ENCODE measurements at places on chromosomes 3 and 15.
A peak's percentile ranks its signal among the peaks of the same experiment; 100 is the strongest.

- no peak for DNase-seq
These were observed 3.7 kb upstream of the GRM2 start for GRCh38 chr3:51703068-51703760.

- DNase-seq, result peak; percentile 27
These were observed 435.4 kb downstream of the MFSD1 start for GRCh38 chr3:159237226-159237625.

- DNase-seq, result no peak
These were observed 35.4 kb downstream of the ZMAT3 start for GRCh38 chr3:179036226-179036625.

GRCh38 chr3:162719684-162720341 is 1223.2 kb downstream of the OTOL1 start:
- peak; percentile 93 for DNase-seq

- DNase-seq, result no peak
These were observed 15.4 kb upstream of the CRBN start for GRCh38 chr3:3194861-3195260.

DNA sequence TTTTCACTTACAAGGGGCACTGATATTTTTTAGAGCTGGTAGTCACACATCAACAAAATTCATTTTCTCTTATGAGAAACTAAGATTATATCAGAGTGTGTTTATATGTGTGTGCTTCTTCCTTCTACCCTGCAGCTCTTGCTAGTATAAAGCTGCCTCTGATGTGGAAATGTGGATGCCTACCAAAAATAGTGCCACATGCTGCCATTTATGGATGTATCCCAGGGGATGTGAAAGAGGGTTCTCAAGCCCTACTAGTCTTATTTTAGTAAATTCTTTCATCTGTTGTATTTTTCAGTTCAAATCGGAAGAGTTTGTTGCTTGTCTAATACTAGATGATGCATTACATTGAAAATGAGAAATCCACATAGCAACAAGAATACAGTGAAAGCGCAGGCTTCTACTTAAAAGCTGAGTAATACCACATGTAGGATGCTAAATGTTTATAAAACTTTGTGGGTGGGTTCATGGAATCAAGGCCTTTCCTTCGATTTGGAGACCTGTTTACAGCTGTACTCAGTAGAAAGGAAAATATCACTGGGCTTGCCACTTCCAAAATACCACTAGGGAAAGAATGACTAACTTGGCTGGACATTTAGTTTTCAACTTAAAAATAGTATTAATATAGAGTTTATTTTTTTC is 399.2 kb downstream of the EPHA3 start:
- DNase-seq, result no peak

GRCh38 chr3:127406309-127407025 is 118.6 kb upstream of the PRR20G start:
- peak; percentile 20 for DNase-seq

DNA sequence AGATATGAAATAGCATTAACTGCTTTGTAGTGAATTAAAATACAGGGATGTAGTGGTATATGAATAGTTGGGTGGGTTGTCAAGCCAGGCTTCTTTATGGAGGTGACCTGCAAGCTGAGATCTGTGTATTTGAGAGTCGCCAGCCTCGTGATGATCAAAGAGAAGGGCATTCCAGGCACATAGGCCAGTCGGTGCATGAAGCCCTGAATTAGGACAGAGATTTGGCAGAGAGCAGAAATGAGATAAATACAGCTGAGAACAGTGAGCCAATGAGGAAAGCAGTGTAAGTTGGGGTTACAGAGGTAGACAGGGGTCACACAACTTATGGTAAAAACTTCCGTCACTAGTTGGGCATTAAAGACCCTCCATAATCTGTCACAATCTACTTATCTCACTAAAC is 641.9 kb downstream of the OTOL1 start:
- DNase-seq, result no peak
